Stimulated activated CD4-positive, alpha-beta T cell treated with anti-CD3 and anti-CD28 coated beads, Interleukin-4, amount 100 ng/mL, for 4 hours (primary cell): ENCODE measurements at places on chromosomes 3 and 15.

- DNase-seq = no peak
Measured at GRCh38 chr3:195256639-195257453, 14.1 kb downstream of the XXYLT1 start.

- DNase-seq = no peak
Measured at GRCh38 chr3:145326666-145327065, 834.3 kb downstream of the PLOD2 start.

- no peak for DNase-seq
Measured at GRCh38 chr3:196049653-196050052, 32.2 kb downstream of the TFRC start.

DNA sequence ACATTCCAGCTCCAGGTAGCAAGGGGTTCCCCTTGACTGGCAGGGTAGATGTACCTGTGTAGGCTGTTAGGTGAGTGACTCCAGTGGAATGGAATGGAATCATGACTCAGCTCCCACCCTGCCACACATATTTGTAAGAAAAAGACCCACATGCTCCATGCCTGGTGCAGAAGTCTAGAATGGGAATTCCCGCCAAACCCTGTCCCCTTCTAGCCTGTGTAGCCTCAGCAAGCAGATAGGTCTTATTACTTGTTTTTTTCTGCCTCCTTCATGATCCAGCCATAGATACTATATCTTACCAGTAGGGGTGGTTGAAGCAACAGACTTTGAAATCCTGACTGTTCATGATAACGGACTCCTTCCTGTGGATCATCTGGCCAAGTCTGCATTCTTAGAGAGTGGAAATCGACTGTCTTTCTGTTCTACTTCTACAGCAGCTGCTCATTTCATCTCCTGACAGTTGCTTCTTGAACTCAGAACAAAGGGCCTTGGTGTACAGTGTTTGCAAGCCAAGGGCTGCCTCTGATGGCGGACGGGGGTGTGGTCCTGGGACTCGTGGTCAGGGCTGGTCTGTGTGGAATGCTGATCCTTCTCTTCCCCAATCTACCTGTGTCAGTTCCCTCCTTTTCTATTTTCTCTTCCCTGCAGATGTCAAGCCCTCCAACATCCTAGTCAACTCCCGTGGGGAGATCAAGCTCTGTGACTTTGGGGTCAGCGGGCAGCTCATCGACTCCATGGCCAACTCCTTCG is 16.3 kb downstream of the SNAPC5 start:
- DNase-seq = no peak

DNA sequence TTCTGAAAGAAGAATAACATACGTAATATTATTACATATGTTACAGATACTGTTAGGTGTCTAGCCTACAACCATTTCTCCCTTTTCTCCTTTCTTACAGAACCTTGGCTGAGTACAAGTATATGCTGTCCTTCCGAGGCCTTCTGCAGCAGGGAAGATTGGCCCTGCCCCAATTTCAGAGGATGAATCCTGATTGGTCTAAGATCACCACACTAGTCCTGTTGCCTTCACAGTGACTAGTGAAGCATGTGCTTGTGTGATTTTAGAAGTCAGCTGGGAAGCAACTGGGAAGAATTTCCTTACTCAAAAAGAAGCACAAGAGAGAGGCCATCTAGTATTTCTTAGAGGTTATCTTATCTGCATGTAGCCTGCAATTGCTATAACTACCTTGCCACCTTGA is 30.6 kb upstream of the MECOM start:
- DNase-seq = no peak

- no peak for DNase-seq
Measured at GRCh38 chr15:48418343-48418742, 87.1 kb downstream of the DUT start.

DNA sequence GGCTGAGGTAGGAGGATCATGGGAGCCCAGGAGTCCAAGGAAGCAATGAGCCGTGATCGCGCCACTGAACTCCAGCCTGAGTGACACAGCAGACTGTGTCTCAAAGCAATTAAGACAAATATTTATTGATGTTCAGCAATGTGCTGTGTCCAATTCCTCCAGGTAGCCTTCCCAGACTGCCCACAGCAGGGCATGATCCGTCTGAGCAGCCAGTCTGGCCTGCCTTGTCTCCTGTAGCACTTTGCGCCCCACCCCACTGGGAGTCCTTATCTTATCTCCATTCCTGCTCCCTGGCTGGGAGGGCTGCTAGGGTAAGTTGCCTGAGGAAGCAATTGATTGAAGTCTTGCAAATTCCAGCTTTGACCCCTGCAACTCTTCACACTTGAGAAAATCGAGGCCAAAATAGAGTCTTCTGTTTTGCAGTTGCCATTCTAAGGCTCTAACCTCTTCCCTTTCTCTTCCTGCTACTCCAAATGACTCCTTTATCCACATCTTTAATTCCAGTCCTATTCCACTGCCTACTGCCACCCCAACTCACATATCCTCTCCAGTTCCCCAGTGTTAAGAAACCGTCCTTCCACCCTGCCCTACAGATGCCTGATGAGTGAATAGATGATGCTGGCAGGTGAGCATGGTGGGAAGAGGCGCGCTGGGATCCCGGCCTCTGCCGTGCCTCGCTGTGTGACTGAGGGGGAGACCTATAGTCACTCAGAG is 26.9 kb upstream of the LCTL start:
- no peak for DNase-seq

- peak; percentile 13 for DNase-seq
Measured at GRCh38 chr3:72446218-72447058, 401.8 kb downstream of the SHQ1 start.

- DNase-seq = no peak
Measured at GRCh38 chr15:51450001-51450400, 108.5 kb downstream of the GLDN start.

GRCh38 chr3:154780263-154780662 is 299.9 kb upstream of the MME start:
- DNase-seq = no peak

DNA sequence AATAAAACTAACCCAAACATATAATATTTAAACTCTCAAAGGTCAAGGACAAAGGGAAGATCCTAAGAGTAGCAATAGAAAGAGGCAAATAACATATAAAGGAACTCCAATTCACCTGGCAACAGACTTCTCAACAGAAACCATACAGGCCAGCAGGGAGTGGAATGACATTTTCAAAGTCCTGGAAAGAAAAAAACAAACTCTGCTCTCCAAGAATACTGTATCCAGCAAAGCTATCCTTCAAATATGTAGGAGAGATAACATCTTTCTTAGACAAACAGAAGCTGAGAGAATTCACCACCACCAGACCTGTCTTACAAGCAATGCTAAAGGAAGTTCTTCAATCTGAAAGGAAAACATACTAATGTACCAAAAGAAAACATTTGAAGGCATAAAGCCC is 51.5 kb upstream of the TMEM158 start:
- DNase-seq = no peak

DNA sequence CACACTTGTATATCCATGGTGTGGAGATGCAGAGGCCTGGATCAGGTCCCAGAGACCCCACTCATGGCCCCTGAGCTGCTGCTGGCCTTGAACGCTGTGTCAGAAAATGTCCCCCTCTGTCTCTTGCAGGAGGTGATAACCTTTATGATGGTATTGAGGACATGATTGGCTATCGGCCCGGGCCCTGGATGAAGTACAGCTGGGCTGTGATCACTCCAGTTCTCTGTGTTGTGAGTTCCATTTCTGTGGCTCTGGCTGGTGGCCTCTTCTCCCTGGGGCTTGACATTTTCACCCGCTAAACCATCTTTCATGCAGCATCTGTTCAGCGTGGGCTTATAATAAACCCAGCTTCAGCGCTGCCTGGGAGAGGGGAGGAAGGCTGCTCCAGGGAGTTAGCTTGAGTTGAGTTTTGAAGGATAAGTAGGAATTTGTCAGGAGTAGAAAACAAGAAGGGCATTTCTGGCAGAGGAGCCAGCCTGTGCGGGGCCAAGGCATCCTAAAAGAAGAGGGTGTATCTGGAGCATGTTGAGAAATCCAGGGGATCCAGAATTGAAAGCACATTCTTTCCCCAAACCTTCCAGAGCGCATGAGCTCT is 61.1 kb downstream of the GRIP2 start:
- DNase-seq = no peak

DNA sequence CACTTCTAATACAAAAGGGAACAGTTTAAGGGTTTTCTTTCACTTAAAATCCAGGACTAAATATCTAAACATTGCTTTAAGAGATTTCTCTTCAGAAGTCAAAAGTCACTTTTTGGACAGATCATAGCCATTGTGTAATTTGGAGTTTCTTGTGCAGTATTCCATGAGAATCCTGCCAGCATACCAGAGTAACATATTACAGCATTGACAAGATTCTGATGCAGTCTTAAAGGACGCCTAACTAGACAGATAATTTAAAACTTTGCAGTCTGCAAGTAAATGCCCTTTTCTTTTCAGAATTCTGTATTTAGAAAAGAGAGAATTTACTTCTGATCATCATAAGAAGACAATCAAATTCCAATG is 17.5 kb upstream of the IGSF10 start:
- no peak for DNase-seq

GRCh38 chr15:67968966-67969365 is 85.1 kb upstream of the PIAS1 start:
- no peak for DNase-seq

GRCh38 chr15:98924401-98925049 is 83.1 kb downstream of the PGPEP1L start:
- no peak for DNase-seq

DNA sequence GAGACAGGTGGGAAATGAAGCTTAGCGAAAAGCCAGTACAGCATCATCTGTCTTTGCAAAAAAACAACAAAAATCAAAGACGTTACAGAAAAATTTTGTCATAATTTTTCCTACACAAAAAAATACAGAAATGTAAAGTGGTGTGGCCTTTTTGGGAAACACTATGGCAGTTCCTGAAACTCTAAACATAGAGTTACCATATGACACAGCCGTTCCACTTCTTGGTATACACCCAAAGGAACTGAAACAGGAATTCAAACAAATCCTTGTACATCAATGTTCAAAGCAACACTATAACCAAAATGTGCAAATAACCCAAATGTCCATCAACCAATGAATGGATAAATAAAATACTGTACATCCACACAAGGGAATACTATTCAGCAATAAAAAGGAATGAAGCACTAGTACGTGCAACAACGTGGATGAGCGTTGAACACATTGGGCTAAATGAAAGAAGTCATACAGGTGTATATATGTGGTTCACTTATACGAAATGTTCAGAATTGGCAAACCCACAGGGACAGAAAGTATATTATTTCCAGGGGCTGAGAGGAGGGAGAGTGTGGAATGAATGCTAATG is 46.8 kb downstream of the GLB1 start:
- DNase-seq = no peak

DNA sequence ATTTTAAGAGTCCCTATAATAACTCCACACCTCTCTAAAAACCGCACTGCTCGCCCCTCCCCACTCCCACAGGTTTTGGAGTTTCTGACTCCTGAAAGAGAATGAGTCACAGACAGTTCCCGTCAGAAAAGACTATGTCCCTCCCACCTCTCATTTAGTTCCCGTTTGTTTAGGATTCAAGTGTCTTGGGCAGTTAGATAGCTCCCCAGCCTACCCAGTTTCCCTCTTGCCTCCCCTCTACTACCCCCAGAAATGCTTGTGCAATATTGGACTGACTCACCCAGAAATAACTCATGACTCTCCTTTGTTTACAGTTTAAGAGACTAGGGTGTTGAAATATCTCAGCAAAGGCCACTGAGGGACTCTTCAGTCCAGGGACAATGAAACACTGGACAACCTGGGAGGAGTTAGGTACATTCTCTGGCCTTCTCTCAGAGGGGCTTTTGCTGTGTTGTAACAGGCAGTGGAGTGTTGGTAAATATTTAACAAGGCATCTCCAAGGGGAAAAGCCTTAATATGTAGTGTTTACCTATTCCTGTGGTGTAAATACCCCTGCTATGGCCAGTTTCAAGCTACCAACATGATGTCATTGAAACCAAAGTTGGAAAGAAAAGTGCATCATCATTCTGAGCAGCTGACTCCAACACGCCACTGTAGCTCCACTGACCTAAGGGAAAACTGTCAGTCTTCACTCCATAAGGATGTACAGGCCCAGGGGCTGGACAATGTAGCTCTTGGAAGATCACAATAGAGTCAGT is 96.1 kb upstream of the CHD2 start:
- peak; percentile 68 for DNase-seq

DNA sequence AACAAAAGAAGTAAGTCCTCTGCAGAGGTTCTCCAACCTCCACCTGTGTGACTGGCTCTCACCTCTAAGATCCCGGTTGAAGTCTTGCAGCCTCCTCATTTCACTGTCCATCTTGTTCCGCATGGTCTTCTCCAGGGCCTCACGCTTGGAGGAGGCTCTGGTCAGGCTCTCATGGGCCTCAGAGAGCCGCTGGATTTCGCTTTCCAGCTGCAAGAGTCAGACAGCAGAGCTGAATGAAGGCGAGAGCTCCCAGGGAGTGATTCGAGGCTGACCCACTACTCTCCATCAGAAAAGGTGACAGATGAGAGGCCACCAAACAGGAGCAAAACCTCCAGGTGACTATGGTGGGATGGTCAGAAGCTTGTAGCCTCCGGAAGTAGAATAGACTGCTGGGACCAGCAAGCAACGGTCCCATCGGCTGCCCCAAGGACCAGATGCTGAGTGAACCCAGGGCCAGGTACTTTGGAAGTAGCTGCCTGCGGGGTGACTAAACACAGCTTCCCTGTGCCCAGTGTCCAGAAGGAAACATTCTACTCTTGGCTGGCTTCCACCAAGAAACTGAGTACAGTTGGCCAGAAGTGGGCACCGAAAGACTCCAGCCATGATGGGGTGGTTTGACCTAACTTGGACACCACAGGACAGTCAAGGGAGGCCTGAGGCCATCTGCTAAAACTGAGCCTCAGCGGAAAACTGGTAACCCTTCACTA is 7.9 kb downstream of the AMOTL2 start:
- DNase-seq = no peak

DNA sequence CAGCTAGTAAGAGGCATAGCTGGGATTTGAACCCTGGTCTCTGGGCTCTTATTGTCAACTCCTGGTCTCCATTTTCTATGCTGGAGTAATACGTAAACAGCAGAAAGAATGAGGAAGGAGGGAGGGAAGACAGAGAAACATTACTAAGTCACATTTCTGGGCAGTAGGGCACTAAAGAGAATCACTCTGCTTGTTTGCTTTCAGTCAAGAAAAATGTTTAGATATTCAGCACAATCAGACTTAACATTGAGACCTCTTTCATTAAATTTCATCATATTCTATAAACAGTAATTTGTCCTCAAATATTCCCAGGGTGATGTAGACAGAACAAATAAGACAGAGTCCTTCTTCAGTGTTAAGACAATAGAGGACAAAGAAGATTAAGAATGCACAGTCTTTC is 67.7 kb upstream of the BNC1 start:
- DNase-seq = no peak

DNA sequence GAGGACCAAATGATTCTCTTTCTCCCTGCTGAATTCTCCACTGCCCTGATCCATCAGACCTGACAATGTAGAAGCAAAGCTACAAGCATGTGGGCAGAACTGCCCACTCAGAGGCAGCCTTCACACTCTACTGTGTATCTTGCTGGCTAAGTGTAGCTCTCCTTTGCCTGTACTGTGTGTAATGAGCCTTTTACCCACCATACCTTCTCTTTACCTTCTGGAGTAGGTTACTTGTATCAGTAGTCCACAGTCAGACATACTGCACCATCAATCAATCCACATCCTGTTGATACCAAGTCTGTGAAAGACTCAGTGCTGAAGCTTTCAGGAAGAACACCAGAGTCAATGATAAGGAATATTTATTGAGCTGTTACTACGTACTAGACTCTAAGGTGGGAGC is 440.7 kb upstream of the ARHGEF26 start:
- no peak for DNase-seq
